CD4-positive, alpha-beta T cell treated with Interleukin-17A for 1 hour (primary cell): ENCODE measurements at places on chromosomes 1 and 21.

DNA sequence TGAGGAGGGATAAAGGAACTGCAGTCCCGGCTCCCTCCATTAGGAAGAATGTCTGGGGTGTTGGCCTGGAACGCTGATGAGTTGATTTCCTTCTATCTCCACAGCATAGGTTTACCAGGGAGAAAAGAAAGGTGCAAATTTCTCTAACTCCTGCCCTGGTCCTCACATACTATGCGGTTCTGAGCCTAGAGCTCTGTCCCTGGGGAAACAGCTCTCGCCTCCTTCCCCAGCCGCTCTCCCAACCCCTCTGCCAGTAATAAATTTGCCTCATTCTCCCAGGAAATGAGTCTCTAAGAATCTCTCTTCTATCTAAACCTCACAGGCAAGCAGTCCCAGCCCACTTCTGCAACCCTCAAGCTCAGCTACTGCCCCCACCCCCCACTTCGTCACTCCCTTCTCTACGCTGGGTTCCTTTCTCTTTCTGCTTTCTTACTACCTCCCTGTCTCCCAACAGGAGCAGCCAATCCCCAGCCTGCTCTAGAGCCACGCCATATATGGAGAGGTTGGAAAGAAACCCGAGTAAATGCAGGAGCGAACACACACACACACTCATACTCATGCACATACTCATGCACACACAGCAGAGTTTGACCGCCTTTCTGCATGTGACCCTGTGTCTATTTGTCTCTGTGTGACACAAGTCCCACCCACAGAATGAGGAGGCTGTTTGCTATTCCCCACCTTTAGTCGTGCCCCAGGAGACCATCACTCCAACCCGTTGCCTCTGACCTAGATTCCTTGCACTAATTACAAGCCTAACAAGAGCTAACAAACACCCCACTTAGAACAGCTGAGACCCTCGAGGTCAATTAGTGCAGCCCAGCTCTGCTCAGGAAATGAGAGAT is 13.4 kb downstream of the PLEKHO1 start:
- DNase-seq: no peak

DNA sequence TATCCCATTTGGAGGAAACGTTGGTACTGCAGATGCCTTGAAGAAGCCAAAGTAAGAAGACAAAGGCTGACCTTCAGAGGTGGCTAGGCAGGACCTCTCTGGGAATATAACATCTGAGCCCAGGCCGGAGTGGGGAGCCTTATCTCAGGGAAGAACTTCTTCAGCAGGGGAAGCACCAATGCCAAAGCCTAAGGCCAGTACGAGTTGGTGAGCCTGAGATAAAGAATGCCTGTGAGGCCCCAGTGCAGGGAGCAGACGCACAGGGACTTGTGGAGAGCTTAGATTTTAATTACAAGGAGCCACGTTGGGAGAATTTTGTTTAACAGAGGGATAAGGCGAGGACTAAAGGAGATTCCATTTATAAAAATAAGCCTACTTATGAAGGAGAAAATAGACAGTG is 468.8 kb upstream of the RUNX1 start:
- DNase-seq: no peak

- no peak for DNase-seq
Observed at GRCh38 chr1:184118046-184118445, 66.5 kb downstream of the TSEN15 start.

DNA sequence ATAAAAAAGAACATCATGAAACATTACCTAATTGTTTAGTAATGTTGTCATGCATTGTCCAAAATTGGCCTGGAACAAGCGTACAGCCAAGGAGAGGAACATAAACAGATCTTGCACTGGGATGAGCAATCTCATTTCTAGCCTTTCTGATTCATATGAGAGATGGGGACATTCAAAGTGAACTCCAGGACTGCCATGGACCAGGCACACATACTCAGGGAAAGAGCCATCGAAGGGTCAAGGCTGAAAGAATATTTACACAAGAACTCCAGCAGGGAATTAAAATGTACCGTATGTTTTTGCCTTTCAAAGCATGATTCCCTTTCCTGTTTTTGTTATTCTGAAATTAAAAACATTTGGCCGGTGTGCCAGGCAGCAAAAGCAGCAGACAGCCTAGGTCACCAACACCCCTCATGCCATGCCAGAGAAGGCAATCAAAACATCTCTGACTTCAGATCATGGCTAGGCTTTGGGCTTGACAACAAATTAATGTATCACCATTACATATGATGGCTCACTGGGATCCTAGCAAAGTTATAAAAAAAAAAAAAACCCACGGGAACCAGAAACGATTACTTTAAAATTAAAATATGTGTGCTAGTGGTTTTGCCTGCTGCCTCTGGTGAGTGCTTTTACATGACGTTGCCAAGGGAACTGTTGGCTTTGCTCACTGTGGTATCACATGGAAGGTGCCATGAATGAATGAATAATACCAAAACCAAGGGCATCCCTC is 159.8 kb downstream of the TGFBR3 start:
- DNase-seq: no peak

- no peak for DNase-seq
Observed at GRCh38 chr1:159598196-159598595, 10.6 kb downstream of the APCS start.

DNA sequence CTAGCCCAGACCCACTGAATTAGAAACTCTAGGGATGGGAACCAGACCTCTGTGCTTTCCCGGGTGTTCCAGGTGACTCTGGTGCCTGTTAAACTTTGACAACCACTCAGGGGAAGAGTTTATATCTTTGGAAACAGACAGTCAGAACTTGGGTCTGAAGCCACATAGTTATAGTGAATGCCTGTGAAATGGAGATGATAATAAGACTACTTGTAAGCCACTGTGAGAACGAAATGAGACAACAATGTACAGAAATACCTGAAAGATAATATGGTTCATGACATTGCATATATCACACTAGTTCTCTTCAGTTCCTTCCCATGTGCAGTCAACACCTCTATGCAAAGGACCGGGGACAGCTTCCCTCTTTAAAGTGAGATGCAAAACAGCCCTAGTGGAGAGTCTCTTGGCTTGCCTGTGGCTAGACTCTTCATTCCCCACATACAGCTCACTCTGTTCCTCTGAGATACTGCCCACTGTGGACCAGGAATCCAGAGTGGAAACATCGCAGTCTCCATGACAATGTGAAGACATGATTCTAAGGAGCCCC is 287.5 kb downstream of the ASTN1 start:
- DNase-seq: no peak

DNA sequence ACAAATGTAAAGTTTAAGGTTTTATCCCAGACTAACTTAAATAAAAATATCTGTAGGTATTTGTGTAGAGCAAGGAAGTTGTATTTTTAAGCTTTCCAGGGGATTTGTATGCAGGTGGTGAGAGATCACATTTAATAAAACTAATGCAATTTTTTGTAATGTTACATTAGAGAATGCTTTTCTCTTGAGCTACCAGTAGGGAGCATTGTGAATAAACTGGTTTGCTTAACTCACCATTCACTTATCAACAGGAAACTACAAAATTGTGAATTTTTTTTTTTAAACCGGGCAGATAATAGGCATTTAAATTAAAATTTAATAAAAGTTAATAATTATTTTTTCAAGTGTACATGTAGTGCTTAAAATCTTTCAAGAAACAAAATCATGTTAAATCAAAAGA is 78.6 kb downstream of the IVNS1ABP start:
- peak; percentile 48 for DNase-seq

- no peak for DNase-seq
Observed at GRCh38 chr21:45367402-45368351, 37.3 kb upstream of the COL18A1 start.

DNA sequence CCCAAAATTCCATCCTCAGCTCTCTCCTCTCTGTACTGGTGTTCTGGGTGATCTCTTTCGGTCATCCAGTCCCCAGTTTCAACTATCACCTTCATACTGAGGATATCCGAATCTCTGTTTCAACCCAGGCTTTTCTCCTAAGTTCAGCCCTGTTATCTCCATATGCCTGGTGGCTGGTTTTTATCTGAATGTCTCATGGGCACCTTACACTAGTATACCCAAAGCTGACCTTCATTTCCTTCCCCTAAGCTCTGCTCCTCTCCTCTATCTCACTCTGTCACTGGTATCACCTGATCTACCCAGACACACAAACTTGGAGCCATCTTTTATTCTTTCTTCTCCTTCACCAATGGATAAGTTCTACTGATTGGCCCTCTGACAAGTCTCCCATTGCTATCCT is 53.0 kb downstream of the LRRC71 start:
- no peak for DNase-seq

DNA sequence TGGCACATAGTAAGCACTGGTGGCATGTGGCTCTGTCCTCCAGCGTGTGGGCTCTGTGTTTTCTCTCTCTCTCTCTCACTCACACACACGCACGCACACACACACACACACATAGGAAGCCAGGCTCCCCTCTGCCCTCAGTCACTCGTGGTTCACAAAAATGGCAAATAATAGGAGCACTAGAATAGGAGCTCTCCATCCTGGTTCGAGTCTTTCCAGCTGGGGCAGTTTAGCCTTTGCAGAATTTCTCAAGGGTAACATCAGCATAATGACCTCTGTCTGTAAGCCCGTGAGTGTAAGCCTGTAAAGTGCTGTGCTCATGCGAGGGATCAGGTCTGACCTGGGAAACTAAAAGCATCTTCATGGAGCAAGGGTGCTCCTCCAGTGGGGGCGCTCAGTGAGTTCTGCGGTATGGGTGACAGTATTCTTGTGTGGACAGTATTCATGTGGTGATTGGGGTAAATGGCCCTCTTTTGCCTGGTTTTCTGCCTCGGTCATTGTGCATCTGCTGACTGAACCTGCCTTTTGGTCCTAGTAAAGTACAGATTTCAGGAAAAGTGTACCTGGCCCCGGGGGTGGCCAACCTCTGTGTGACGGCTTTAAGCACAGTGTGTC is 842 bp upstream of the ZC3H12A start:
- peak; percentile 71 for DNase-seq

DNA sequence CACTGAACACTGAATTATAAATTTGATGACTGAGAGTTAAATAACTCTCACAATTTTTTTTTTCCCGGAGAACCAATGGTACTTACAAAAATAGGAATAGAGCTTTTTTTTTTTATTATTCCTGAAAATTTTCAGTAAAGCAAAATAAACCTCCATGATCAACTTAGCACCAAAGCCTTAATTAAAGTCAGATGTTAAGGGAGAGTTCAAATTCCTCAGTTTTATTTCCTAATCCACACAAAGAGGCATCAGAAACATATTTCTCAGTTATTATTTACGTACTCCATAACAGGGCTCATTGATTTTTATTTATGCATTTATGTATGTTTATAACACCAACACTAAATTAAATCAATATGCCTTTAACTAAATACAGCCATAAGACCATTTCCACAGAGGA is 55.5 kb downstream of the PLPPR5 start:
- no peak for DNase-seq

DNA sequence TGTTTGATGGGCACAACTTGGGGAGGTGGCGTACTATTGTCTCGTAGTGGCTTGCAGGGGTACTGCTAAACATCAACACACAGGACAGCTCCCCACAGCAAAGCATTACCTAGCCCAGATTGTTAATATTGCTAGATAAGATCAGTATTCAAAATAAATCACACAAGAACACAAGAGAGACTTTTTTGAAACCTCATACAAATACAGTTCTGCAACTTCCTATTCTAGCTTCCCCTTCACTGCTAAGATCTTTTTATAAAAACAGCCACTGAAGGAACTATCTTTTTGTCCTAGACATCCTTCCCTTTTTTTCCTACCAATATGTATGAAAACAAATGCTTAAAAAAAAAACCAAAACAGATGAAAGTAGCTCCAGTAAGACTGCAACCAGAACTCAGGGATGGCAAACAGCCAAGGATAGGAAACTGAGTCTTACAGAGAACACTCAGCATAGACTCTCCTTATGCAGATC is 137.8 kb upstream of the KRTAP19-8 start:
- DNase-seq: peak; percentile 39

GRCh38 chr21:39843916-39844315 is 23.3 kb upstream of the PCP4 start:
- no peak for DNase-seq

DNA sequence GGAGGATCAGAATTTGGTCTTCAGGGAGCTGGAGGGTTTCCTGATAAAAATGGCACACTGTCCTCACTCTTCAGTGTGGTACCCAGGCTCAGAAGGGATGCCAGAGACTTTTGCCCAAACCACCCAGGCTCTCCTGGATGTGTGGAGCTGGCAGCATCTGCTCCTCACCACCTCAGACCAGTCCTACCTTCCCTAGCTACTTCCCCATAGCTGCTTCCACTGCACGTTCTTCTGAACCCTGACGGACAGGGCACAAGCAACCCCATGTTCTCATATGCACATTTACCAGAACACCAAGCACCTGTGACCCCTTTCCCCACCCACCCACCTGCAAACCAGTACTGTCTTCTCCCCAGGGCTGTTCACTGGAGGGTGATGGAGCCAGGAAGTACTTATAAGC is 4.7 kb downstream of the ADAR start:
- no peak for DNase-seq

GRCh38 chr21:37758982-37759381 is 157.3 kb downstream of the KCNJ6 start:
- DNase-seq: no peak

- DNase-seq: no peak
Observed at GRCh38 chr1:94827434-94827833, 7.3 kb downstream of the SLC44A3 start.

GRCh38 chr1:53617382-53617781 is 121.6 kb downstream of the GLIS1 start:
- no peak for DNase-seq

DNA sequence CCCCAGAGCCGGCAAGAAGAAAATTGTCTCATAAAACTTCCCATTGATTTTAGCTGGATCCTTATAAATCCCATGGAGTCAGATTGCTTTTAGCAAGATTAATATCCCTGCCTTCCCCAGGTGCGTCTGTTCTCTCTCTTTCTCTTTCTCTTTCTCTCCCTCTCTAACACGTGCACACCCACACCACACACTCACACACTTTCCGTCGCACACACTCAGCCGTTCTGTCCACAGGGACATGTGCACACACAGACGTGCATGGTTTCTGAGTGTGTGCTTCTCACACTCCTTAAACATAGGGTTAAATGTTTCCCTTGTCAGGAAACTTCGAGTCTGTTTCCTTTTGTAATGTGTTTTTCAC is 98.7 kb upstream of the NFIA start:
- no peak for DNase-seq

DNA sequence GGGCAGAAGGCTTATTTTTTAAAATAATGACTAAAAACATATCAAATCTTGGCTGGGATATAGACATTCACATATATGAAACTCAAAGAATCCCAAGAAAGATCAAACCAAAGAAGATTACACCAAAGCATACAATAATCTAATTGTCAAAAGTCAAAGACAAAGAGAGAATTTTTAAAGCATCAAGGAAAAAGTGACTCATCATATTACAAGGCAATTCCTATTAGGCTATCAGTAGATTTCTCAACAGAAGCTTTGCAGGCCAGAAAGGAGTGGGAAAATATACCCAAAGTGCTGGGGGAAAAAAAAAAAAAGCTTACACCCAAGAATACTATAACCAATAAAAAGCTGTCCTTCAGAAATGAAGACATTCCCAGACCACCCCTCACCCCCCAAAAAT is 375.6 kb downstream of the BRINP2 start:
- no peak for DNase-seq

DNA sequence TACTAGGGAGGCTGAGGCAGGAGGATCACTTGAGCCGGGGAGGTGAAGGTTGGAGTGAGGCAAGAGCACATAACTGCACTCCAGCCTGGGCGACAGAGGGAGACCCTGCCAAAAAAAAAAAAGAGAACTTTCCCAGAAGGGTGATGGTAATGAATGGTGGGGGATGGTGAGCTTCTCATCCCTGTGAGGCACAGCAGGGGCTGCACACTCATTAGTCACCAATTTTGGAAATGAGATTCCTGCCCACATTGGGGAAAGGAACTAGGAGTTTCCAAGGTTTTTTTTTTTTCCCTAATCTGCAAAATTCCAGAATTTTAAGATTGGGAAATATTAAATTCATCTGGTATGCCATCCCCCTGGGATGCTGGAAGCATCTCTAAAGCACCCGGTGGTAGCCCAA is 50.2 kb upstream of the SSBP3 start:
- DNase-seq: no peak
